ENCODE measurements at places on chromosomes 4 and X.

- no peak for DNase-seq
These were observed 18.7 kb upstream of the WFS1 start for GRCh38 chr4:6250984-6251295.

DNA sequence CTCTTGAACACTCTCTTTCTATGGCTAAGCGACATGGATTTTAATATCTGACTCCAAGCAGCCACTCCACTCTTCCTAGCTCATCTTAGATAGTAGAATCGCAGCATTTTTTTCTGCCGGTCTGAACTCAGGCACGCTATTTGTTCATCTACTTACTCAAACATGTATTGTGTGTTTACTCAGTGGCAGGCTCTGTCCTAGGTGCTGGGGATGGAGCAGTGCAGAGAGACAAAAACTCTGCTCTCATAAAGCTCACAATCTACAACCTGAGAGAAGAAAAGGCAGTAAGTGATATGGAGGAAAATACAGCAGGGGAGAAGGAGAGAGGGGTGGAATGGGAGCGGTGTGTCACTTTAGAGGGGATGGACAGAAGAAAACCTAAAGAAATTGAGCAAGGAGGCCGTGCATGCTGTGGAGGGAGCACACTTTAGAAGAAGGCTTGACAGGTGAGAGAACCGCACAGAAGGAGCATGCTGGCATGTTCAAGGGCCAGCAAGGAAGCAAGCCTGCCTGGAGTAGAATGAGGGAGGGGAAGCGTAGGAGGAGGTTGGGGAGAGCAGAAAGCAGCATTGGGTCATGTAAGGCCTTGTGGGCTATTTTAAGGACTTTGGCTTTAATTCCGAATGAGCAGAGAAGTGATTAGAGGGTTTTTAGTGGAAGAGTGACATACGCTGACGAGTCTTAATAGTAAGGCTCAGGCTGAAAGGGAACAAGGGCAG, 132.0 kb downstream of the ANK2 start:
- no peak for DNase-seq

DNA sequence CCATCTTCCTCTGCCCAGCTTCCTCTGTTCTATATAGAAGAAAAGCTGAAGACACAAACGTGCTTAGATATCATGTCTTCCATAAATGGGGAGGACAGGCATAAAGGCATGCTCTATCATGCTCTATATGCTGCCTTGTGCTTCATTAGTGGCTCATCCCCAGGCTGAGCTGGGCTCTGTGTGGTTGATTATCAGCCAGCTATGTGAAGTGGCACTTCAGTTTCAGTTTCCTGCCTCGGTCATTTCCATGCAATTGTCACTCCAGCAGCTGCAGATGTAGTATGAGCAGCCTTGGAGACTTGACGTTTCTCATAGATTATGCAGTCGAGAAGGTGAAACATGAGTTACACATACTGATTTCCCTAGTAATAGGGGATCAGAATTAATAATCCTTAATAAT, 106.2 kb downstream of the SYTL5 start:
- no peak for DNase-seq

GRCh38 chrX:72394518-72395170, 88.9 kb upstream of the CITED1 start:
- DNase-seq = no peak

DNA sequence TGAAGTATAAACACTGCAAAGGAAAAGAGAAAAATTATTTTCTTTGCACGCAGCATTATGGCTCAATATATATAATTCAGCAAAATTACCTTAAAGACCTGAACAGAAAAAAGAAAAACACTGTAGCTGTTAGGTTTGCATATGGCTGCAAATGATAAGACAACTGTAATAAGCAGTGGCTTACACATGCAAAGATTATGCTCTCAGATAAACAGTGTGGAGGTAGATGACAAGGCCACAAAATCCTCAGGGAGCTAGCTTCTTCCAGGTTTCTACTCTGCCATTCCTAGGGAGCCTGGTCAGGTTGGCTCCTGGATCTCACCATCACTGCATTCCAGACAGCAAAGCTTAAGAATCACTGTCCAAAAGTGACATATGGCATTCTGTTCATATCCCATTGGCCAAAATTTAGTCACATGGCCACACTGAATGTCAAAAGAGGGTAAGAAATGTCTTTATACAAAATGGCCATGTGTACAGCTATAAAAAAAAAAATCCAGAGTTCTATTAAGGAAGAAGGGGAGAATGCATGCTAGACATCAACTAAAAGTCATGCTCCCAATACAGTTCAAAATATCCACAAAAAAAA, 195.2 kb upstream of the SLC7A11 start:
- DNase-seq = no peak

GRCh38 chr4:159767406-159767805, 664.5 kb downstream of the RAPGEF2 start:
- no peak for DNase-seq

GRCh38 chrX:66018585-66019309, 21.1 kb downstream of the VSIG4 start:
- DNase-seq = no peak

Data from CD4-positive, alpha-beta T cell (primary cell).